ENCODE measurements at places on chromosomes 2 and 18. TPM values are rescaled to one million over a fixed set of nuclear protein-coding genes. Genes with fewer than 3 reads are reported as not detected.

DNA sequence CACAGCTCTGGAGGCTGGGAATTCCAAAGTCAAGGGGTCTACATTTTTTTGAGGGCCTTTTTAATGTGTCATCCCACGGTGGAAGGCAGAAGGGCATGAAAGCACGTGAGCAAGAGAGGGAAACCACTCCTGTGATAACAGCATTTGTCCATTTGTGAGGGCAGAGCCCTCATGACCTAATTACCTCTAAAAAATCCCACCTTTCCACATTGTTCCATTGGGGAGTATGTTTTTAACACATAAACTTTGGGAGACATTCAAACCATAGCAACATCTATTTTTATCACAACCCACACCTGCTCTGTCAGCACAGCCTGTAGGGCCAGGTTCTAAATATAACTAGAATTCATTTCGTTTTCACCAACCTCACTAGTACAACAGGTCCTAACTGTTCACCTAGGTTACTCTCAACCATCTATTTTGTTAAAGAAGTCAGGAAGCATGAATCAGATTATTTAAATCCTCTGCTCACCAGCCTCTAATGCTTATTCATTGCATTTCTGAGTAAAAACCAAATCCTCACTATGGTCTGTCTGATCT, 92.2 kb upstream of the DPP10 start:
- no peak for DNase-seq

- no peak for DNase-seq
Measured at GRCh38 chr2:145159676-145160075, 639.8 kb upstream of the ZEB2 start.

- DNase-seq, result no peak
Measured at GRCh38 chr2:168853471-168853870, 36.8 kb downstream of the SPC25 start.

- DNase-seq, result no peak
Measured at GRCh38 chr2:154207288-154208047, 335.7 kb downstream of the GALNT13 start.

DNA sequence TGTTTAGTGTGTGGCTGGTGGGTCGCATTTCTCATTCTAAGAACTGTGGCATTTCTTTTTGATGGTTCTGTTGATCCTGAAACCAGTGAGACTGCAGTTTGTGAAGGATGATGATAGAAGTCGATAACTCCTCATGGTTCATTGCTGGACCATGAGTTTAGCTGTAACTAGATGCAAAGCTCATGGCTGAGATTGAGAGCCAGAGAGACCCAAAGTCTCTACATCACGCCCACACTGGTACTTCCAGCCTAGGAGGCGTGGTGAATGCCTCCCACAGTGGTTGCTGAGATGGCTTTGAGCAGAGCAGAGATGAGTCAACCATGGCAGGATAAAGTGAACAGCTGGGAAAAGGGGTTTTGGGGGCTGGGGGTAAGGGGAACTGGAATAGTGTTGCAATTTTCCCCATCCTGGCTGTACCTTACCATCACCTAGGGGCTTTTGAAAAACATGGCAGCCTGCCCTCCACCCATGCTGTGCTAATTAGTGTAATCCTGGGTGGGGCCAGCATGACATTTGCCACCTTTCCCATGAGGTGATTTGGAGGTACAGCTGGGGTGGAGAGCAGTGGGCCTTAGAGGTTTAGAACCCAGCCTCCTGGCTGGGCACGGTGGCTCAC, 24.1 kb downstream of the INPP4A start:
- no peak for DNase-seq

GRCh38 chr2:72024451-72025175, 123.0 kb downstream of the CYP26B1 start:
- no peak for DNase-seq

GRCh38 chr2:19810637-19811036, 91.1 kb downstream of the TTC32 start:
- DNase-seq, result no peak

DNA sequence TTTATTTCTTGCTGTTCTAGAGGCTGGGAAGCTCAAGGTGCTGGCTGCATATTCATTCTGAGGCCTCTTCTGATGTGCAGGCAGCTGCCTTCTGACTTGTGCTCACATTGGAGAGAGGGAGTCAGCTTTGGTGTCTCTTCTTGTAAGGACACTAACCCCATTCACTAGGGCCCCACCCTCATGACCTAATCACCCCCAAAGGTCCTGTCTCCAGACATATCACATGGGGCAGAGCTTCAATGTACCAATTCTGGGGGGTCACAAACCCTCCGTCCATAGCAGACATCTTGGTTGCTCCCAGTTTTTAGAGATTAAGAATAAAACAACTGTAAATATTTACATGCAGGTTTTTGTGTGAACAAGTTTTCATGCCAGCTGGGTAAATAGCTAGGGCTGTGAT, 109.1 kb downstream of the RTP5 start:
- DNase-seq, result no peak

DNA sequence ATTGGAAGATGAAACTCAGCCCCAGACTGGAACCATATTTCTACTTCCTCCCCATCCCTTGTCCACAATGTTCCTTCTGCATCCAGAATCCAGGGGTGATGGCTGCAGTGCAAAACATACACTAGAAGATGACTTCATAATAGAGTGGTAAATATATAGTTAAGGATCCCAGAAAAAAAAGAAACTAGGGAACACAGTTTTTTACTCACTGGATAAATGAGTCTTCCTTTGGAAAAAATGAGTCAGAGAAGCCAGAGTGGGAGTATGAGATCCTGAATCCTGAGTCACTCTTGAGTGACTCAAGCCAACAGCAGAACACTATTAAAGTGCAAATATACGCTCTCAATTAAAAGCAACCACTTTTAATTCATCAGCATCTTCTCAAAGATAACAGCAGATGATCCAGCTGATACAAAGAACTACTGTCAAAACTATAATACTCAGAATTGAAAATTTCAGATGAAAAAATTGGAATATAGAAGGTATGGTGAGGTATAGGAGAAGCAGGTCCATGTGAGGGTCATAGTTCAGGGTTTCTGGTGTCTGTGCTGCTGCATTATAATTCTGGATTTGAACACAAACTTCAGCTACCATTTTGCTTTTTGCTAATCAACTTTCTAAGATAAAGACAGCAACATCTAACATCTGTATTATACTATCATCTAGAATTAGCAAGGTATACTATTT, 987.2 kb upstream of the CDH2 start:
- DNase-seq, result no peak

DNA sequence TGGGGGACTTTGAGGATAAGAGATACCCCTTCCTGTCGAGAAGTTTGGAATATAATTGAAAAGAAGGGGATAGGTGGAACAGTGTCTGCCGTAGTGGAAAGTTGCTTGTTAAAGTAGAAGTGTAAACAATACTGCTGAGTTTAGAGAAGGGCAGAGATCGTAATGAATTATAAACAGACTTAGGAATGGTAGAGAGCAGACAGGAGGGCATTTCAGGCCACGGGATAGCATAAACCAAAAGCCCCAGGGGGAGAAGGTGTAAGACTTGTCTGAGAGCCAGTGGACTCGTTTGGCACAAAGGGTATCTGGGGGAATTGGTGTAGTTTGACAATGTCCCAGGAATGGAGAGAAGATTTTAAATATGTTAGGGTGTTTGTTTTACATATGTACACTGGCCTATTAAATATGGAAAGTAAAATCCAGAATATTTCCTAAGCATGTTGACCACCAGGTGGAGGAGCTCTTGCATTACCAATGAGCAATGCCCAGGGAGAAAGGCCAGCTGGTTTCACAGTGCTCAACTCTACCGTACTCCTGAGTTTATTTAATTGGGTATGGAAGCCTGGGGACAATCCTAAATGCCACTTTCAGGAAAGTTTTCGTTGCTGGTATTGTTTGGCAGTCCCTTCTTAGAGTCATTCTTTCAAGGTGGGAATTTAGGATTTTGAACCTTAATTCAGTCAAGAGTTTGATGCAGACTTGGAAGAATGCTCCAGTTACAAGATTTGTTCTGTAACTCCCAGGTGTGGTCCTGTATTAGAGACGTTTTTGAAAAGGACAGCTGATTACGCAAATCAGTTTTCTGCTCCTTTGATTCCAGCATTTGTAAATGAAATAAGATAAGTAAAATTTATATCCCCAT, 7.5 kb downstream of the COPS8 start:
- DNase-seq, result peak; percentile 66

DNA sequence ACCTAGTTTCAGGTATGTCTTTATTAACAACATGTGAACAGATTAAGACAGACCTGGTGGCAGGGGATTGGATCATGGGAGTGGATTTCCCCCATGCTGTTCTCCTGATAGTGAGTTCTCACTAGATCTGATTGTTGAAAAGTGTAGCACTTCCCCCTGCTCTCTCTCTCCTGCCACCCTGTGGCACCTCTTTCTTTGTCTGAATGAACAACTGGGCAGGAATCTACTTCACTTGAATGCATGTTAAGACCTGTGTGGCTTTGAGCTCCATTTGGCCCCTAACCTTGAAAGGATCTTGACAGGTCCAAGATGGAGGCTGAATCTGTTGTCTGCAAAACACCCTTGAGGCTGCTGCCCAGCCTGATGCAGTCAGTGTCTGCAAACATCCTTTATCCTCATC, 194.4 kb downstream of the RNF144A start:
- peak; percentile 27 for DNase-seq

DNA sequence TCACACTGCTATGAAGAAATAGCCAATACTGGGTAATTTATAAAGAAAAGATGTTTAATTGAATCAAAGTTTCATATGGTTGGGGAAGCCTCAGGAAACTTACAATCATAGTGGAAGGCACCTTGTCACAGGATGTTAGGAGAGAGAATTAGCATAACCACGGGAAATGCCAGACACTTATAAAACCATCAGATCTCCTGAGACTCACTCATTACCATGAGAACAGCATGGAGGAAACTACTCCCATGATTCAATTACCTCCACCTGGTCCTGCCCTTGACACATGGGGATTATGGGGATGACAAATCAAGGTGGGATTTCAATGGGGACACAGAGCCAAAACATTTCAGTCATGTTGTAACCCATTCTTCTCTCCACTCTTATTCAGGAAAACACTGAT, 472.9 kb upstream of the FSIP2 start:
- DNase-seq, result no peak

DNA sequence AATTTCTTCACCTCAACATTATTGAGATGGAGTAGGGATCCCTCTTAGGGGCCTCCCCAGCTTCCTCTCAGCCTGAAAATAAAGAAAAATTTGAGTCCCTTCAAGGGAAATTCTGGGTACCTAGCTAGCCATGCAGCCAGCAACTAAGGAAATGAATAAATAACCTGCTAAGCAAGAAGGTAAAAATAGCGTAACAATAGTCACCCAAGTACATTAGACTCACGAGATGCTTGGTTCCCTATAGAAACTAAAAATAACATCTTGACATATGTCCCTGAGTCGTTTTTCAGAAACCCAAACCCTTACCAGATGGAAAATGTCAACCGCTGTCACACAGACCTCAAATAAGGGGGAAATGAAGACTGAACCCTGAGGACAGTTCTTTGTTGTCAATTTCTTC, 51.9 kb downstream of the CACNB4 start:
- no peak for DNase-seq

- no peak for DNase-seq
Measured at GRCh38 chr2:236872015-236872414, 213.7 kb upstream of the COPS8 start.

GRCh38 chr2:98509542-98510321, 65.1 kb downstream of the INPP4A start:
- DNase-seq, result no peak

- DNase-seq, result no peak
Measured at GRCh38 chr18:79597831-79598632, 81.6 kb upstream of the CTDP1 start.

DNA sequence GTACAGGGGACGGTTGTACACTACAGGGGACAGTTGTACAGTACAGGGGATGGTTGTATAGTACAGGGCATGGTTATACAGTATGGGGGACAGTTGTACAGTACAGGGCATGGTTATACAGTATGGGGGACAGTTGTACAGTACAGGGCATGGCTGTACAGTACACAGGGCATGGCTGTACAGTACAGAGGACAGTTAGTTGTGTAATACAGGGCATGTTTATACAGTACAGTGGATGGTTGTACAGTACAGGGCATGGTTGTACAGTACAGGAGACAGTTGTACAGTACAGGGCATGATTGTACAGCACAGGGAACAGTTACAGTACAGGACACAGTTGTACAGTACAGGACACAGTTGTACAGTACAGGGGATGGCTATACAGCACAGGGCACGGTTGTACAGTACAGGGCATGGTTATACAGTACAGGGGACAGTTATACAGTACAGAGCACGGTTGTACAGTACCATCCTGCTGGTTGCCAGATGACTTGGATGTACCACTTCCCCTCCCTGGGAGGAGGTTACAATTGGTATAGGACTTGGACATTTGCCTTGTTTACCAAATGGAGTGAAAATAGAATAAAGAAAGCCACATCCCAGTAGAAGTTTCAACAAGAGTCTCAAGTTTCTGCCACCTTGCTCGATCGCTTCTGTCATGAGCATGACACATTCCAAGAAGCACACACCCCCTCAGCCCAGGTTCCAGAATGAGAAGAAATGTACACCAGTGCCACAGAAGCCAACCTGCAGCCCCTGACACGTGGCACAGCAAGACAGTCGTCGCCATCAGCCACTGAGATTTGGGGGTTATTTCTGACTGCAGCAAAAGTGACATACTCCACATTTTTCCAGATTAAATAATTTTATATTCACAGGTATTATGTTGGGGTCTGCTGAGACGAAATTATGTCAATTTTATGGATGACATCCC, 16.0 kb downstream of the CYRIA start:
- DNase-seq, result no peak

GRCh38 chr2:57558312-57558711, 488.3 kb upstream of the VRK2 start:
- no peak for DNase-seq

DNA sequence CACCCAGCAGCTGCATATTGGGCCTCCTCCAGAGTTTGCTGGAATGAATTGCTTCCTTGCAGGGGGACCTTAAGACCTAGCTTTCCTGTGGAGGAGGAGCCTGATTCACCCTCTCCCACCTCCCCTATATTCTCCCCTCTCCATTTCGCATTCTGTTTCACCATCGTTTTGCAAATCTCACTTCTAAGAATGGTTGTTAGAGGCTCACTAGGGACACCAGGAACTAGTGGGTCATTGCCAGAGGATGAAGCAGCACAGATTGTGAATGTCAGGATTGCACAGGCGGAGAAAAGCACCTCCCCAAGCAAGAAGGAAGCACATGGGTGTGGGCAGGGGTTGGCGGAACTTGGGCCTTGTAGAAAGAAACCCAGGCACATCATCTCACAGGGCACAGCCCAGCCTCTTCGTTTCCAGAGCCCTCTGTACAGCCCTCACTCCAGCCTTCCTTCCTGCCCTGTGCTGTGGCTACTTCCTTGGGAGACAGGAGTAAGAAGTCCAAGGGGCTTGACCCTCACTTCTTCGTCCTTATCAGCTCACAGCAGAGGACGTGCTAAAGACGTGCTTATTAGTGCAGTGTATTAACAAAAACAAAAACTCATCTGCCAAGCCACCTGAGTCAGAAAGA, 63.4 kb downstream of the TACR1 start:
- no peak for DNase-seq

GRCh38 chr2:214679736-214680135, 129.7 kb downstream of the BARD1 start:
- DNase-seq, result no peak

Gene TFCP2L1
- 0.13 TPM for total RNA-seq

Gene TLX2
- 0.55 TPM for total RNA-seq

Gene PLCL1
- 0.83 TPM for total RNA-seq

Gene SULT1C2
- total RNA-seq, result 5.0 TPM

Gene MAP3K19
- not detected for total RNA-seq

Gene MTLN
- 62.8 TPM for total RNA-seq

Gene TMEM182
- 3.3 TPM for total RNA-seq

Gene CACNB4
- total RNA-seq, result 0.35 TPM

Gene C1GALT1C1L
- 1.2 TPM for total RNA-seq

Gene TTLL4
- total RNA-seq, result 32.3 TPM

Gene CFC1
- total RNA-seq, result not detected

Gene TRIM43
- not detected for total RNA-seq

Measured in SK-MEL-5 (cell line).